Activated CD4-positive, alpha-beta T cell treated with anti-CD3 and anti-CD28 coated beads for 48 hours (primary cell): ENCODE measurements at places on chromosomes 7 and 10.

- DNase-seq = no peak
Observed at GRCh38 chr10:124906551-124907001, 35.3 kb upstream of the ZRANB1 start.

DNA sequence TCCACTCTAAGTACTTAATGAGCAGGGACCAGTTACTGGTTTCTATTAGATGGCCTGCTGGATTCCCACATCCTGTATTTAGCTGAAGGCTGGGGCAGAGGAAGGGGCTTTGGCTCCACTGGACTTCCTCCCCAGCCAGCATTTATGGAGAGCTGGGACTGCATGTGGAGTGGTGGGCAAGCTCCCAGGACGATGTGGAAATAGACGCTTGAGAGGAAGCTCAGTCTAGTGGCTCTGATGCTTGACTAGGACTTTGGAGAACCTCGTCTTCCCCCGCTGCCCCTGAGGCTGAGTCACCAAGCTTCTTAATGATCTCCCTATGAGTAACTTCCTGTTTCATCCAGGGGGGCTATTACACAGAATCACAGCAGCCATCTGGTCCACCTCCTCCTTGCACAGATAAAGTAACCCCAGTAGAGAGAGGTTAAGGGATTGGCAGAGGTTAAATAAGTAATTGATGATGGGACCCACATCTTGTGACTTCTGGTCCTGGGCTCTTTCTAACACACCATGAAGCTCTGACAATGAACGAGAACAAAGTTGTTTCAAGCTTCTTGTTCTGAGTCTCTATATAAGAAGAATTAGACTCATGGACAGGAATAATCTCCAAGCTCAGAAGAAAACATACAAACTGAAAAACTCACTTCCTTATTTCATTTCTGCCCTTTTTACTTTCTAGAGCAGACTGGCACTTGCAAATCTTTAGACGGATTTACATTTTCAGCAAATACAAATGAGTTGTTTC, 126.2 kb downstream of the PRPF18 start:
- peak; percentile 38 for DNase-seq

- DNase-seq = no peak
Observed at GRCh38 chr10:70493660-70494234, 15.2 kb downstream of the PALD1 start.

DNA sequence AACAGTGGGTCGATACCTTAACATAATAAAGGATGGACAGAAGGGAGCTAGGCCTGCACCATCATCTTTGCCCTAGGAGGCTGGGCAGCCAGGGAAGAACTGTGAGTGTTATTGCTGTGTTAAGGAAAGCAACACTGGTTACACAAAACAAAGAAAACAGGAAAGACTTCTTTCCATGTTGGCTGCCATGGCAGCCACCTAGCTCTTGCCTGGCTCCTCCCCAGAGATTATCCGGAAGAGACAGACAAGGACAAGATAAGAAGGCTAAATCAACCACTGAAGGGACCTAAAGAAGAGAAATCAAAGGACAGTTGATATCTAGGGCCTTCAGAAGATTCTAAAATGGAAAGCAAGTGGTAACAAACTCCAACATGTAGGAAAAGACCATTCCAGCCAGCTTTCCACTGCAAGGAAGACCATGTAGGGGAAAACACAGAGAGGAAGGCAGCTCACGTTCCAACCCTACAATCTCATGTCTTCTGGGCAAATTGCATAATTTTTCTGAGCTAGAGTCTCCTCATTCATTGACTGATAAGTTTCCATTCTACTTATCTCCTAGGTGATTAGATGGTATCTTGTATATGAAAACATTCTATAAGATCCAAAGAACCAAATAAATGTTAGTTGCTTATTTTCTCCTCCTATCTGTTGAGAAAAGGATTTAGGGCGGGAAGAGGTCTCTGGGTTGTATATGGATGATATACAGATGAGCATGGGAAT, 51.2 kb downstream of the SP8 start:
- no peak for DNase-seq

GRCh38 chr7:147251751-147252325, 1135.2 kb downstream of the CNTNAP2 start:
- no peak for DNase-seq
